Activated CD4-positive, alpha-beta memory T cell treated with anti-CD3 and anti-CD28 coated beads, Interleukin-2, amount 10 ng/mL, durations not matched to agents 7 days and 5 days (primary cell): ENCODE measurements at places on chromosomes 13 and 19.

DNA sequence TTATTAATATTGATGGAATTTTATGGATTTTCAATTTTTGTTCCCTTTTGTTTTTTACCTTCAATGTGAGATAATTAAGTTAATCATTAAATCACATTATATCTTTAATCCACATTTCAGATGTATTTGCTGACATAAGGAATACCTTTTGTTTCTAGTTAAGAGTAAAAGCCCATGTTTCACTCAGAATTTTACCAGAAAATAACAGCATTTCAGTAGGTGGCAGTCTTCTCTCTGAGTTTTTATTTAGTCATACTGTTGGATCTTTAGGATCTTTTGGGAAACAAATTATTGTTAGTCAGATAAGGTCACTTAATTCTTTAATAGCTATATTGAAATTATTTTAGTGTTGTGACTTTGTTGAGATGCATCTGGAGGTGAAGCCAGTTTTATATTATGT lies 67.9 kb downstream of the NDFIP2 start:
- DNase-seq = no peak

- DNase-seq = no peak
Observed at GRCh38 chr13:106514928-106515634, 20.4 kb downstream of the EFNB2 start.

DNA sequence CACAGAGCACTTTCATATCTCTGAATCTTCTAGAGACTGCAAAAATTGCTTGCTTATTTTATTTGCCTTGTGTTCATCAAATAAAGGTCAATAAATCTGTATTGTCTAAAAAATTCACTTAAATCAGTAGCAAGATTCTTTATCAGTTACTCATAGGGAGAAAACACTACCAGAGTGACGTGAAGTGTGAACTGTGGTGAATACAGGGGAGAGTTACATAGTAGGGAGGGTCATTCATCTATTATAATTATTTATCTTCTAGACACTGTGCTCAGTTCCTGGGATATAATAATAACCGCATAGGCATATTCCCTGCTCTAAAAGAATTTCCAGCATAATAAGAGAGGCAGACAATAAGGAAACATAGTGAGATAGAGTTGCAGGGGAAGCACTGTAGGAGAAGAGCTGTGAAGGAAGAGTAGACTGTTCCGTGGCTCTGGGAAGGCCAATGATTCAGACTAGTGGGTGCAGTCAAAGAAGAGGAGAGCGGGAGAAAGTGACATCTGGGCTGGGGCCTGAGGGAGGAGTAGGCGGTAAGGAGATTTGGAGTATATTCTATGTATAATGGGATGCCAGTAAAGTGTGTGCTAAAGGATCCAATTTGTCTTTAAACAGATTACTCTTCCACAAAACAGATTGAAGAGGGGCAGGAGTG lies 84.0 kb upstream of the TDRD3 start:
- DNase-seq = no peak

GRCh38 chr13:32047088-32047487 lies 15.5 kb downstream of the FRY start:
- DNase-seq = no peak

DNA sequence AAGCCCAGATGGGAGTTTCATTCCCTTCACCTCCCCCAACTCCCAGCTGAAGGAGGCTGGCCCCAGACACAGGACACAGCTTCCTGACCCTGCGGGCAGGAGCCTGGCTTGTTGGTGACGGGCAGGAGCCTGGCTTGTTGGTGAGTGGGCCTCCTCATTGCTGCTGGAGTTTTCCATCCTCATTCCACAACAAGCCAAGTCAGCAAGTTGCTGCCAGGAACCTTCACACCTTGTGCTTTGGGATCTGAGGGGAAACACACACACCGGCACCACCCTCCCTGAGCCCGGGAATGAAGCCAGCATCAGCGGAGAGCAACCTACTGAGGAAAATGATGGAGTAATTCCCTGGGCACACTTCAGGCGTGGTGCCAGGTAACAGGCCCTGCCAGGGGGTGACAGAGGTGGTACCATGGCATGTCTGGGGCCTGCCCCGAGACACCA lies 74.9 kb downstream of the ALOX5AP start:
- no peak for DNase-seq

GRCh38 chr19:48362716-48363499 lies 832 bp downstream of the TMEM143 start:
- DNase-seq = peak; percentile 93

DNA sequence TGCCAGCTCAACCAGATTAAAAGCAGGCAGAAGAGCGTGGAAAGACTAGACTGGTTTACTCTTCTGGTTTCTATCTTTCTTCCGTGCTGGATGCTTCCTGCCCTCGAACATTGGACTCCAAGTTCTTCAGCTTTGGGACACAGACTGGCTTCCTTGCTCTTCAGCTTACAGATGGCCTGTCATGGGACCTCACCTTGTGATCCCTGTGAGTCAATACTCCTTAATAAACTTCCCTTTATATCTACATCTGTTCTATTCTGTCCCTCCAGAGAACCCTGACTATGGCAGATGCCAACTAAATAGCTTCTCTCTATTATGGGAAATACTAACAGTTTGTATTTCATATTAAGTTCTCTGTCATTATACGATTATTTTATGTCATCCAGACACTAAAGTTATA lies 609.1 kb downstream of the LMO7 start:
- no peak for DNase-seq

- no peak for DNase-seq
Observed at GRCh38 chr13:25372284-25373081, 709 bp downstream of the ATP8A2 start.

- DNase-seq = no peak
Observed at GRCh38 chr19:33365691-33366090, 7.8 kb upstream of the CEBPG start.

DNA sequence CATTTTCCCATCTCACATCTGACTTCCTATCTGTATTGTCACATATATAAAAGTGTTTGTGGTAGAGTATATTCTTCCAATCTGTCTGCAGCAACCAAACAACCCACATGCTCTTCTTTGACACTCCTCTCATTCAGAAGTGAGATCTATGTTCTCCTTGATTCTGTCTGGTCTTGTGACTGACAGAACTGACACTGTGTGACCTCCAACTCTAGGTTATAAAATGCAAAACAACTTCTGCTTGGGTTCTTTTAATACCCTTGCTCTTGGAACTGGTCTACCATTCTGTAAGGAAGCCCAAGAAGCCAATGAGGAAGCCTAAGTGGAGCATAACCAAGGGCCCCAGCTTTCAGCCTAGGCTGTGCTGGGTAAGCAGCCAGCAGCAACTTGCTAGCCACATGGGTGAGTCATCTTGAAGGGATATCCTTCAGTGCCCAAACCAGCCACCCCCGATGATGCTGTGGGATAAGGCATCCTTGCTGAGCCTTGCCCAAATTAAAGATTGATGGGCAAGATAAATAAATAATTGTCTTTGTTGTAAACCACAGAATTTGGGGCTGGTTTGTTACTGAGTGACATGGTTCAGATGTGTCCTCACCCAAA lies 18.4 kb upstream of the ITM2B start:
- peak; percentile 39 for DNase-seq

DNA sequence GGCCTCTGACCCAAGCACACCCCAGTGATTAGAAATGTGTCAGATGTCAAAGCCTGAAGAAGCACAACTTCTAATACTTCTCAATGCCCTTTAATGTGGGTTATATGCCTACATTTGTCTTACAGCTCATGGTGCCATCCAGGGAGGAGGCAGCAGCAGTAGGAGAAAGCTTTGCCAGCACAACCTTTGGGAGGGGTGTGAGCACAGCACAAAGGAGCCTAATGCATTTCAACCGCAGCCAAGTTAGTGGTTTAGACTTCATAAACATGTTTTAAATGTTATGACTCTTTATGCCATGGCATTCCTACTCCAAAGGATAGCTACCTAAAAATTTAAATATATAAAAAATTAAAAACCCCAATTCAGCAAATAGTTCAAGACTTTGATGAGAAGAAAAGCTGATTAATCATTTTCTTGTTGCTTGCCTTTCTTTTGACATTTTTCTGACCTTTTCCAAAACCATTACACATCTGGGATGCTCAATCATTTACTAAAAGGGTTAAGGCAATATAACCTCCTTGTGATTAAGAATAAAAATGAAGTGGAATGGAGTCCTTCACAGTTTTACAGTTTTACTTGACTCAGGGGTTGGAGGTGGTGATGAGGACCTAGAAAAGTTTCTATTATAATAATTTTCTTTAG lies 142.7 kb downstream of the DLEU7 start:
- no peak for DNase-seq
